Right ventricle myocardium inferior (tissue), 1 donor: ENCODE measurements at places on chromosomes 2 and 18.
A peak's percentile ranks its signal among the peaks of the same experiment; 100 is the strongest.

DNA sequence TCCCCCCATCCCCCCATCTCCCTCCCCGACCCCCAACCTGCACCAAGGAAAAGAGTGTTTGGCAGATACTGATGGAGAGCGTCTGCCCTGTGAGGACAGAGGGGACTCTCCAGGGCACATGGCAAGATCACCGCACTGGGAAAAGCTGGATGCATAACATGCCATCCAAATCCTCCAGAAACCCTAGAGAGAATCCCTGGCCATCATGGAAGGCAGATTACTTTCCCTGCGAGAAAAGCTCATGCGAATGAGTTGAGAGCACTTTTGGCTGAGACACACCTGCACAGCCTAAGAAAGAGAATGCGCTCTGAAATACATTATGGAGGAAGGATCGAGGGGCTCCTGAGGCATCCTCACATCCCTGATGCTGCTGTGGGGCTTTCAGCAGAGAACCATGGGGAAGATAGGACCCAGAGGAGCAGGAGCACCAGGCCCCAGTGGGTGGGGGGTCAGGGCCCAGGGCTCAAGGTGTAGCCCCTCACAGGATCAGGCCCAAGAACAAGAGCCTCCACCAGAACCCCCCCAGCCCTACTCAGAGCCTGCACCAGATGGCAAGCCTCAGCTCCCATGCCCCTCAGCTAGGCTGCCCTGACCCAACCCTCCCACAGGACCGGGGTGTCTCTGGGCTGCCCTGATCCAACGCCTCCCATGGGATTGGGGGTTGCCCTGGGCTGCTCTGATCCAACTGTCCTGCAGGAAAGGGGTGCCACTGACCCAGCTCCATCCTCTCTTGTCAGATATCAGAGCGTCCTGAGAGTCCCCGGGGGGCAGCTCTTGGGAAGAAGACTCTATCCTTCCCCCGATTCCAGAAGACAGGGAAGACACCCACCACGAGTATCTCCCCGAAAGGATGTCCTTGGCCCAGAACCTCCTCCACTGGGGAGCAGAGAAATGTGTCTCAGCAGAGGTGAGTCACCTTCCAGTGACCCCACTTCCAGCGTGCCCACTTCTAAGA is 153.4 kb downstream of the NDUFA10 start:
- peak; percentile 17 for DNase-seq

GRCh38 chr2:47155091-47155876 is at the start of gene STPG4:
Gene STPG4, minus strand, starts transcription at chr2:47155308. Its CDS starts 57 bp downstream, at chr2:47155251.
- peak; percentile 62 for DNase-seq

DNA sequence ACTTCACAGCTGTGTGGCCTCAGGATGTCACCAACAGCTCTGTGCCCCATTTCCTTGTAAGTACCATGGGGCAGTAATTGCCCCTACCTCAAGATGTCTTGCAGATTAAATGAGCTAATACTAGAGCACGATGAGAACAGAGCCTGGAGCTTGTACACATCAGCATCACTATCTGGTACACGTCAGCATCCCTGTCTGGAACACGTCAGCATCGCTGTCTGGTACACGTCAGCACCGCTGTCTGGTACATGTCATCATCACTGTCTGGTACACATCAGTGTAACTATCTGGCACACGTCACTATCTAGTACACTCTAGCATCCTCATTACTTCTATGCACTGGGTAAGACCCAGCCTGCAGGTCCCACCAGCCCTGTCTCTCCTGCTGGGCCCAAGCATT is 37.2 kb downstream of the AQP12A start:
- DNase-seq: no peak

- DNase-seq: no peak
Measured at GRCh38 chr2:8636721-8637636, 44.9 kb upstream of the ID2 start.

- no peak for DNase-seq
Measured at GRCh38 chr2:70498528-70498927, 55.1 kb downstream of the TGFA start.
